Kidney (tissue), 22 donors: ENCODE measurements at places on chromosomes 5 and 9. TPM values are rescaled to one million over a fixed set of nuclear protein-coding genes. Genes with fewer than 3 reads are reported as not detected.

DNA sequence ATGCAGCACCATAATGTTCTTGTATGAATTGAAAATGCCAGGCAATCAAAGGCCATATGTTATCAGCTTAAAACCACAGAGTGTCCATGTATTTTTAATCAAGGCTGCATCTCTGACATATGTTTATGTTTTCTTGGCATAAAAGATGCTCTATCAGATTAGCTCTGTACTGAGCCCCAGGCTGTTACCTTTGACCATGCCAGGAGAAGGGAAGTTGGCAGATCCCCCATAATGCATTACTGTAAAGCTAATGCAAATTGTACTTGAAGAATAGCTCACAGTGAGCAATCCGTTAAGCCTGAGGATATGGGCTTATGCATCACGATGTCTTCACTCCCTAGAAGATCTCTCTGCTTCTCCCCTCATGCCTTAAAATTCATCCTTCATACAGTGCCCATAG is 414.4 kb downstream of the BRINP1 start:
- no peak for DNase-seq
- no peak overlapping the region for H3K4me3 ChIP-seq
- H3K27ac ChIP-seq, result no peak overlapping the region
- H3K36me3 ChIP-seq, result no peaks in the 10 kb centered on the region
- H3K27me3 ChIP-seq, result no peaks in the 10 kb centered on the region

- no peak overlapping the region for H3K4me3 ChIP-seq
- peak; percentile 64 for DNase-seq
- H3K27ac ChIP-seq, result no peak overlapping the region
Measured at GRCh38 chr5:1515921-1516571, 7.7 kb downstream of the LPCAT1 start.

DNA sequence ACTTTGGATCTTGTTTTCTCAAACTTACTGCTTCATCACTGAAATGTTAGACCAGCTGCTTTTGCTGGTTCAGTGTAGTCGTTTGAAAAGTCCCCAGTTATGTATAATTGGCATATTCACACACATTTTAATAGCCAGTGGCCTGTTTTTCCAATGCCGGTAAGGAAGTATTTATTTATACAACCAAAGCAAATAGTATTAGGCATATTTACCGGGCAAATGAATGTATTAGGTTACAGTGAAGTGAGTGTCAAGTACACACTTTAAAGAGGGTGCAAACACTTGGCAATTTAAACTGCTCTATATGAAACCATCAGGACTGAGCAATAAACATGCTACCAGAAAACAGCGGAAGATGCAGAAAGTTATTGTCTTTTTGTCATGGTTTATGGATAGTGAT is 242.9 kb downstream of the MCTP1 start:
- no peaks in the 10 kb centered on the region for H3K27me3 ChIP-seq
- no peak overlapping the region for H3K4me3 ChIP-seq
- H3K36me3 ChIP-seq, result no peaks in the 10 kb centered on the region
- H3K27ac ChIP-seq, result no peak overlapping the region
- H3K4me1 ChIP-seq, result no peaks in the 10 kb centered on the region

The CD72 gene
- 7.1 TPM for total RNA-seq

The SLC36A3 gene
- not detected for total RNA-seq

The ABLIM3 gene
- 21.7 TPM for total RNA-seq
